NCI-H1436 (cell line): ENCODE measurements at places on chromosomes 6 and 20.
A peak's percentile ranks its signal among the peaks of the same experiment; 100 is the strongest.

- DNase-seq = no peak
Measured at GRCh38 chr6:17971128-17972073, 16.0 kb downstream of the KIF13A start.

- peak; percentile 67 for DNase-seq
Measured at GRCh38 chr6:31366693-31367470, 9.9 kb upstream of the HLA-B start.

DNA sequence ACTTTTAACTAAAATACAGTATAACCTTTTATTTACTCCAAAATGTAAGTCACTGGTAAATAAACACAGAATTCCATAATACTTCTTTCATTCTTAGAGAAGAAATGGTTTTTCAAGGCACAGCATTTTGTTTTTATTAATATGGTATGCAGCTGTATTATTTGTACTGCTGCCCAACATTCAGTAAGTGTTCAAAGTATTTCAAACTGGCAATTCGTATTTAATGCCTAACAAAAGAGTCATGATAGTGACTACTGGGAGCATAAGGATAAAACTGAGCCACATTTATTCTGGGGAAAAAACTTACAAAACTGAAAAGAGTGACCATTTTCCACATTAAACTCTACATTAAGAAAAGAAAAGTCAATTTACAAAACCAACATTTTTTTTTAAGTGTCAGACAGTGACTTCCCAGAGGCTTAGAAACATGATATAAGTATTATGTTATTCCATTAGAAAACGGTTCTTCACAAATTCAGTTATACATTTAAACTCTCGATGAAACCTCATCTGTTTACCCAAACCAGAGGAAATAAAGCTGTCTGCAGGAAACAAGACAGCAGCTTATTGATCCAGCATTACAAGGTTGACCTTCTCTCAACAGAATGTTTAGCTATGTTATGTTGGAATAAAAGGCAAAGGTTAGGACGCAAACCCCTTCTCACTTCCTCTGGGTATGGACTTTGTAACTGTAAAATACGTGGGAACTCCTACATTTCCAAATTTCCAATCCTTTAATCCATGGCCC is 24.3 kb downstream of the EPB41L2 start:
- no peak for DNase-seq

GRCh38 chr6:132969196-132969595 is 154.8 kb downstream of the RPS12 start:
- no peak for DNase-seq

DNA sequence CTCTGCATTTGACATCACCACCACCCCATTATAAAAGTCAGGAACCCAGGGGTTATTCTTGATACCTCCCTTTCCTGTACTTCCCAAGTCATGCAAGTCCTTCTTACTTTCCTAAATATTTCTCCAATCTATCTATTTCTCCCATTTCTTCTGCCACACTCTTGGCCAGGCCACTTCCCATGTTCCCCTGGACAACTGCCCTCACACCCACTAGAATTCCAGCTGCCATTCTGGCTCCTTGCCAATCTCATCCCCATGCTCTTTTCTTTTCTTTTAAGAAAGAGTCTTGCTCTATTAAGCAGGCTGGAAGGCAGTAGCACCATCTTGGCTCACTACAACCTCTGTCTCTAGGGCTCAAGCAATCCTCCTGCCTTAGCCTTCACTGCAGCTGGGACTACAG is 15.2 kb downstream of the DEFB132 start:
- DNase-seq = no peak

GRCh38 chr6:35485402-35485877 is 11.4 kb downstream of the TEAD3 start:
- no peak for DNase-seq

DNA sequence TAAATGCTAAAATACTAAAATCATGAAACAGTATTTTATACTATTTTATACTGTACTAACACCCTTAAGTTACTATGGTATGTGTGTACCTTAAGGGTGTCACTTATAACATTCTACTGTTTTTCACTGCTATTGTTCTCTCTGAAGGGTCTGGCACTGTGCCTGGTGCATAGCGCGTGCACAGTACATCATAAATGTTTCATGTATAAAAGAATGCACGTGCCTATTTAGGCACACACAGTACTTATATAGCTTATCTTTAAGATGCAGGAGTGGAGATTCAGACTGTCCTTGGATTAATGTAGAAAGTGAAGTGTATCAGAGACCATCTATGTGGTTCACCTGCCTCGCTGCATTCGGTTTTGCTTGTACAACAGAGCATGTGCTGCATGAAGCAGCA is 64.0 kb upstream of the SGK1 start:
- peak; percentile 38 for DNase-seq

DNA sequence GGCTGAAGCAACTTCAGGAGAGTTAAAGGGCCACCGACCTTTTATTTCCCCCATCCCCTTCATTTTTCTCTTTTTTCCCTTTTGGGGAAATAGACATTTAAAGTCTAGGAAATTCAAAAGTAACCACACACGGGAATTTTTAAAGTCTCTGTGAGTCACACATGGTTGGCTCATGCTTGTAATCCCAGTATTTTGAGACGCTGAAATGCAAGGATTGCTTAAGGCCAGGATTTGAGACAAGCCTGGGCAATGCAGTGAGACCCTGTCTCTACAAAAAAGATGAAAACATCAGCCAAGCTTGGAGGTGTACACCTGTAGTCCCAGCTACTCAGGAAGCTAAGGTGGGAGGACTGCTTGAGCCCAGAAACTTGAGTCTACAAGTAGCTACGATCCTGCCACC is 34.2 kb downstream of the KATNA1 start:
- no peak for DNase-seq

DNA sequence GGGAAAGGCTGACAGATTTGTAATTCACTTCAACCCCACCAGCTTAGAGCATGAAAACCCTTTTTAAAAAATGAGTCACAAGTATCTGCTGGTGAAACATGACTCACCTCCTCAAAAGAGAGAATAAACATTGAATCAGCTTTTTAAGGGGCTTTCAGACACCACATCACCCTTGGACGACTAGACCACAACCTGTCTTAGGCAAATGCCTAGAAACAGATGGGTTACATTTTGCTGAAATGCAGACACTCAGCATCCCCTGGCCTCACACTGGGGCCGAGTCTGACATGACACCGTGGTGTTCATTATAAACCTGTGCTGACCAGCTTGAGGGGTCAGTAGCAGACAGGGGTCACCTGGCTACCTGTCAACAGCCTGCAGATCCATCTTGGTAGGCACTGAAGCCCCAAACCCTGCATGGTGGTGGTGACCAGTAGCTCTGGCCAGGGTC is 175.3 kb upstream of the CST7 start:
- DNase-seq = no peak

DNA sequence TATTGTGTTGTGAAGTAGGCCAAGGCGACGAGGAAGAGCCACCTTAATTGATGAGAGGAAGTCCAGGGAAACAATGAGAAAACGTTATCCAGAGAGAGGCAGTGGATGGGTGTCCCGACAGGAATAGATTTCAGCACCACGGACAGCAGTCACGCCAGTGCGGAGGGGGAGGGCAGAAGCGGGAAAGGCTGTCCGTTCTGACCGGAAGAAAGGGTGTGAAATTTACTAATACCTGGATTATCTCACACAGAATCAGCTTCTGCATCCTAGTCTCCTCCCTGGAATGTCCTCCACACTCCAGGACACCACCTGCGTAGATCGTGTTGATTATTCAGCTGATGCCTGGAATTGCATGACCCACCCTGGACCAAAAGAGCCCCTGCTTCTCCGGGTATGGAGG is 7.4 kb upstream of the BPIFA3 start:
- DNase-seq = no peak

GRCh38 chr6:21033575-21034026 is 499.3 kb downstream of the CDKAL1 start:
- no peak for DNase-seq

DNA sequence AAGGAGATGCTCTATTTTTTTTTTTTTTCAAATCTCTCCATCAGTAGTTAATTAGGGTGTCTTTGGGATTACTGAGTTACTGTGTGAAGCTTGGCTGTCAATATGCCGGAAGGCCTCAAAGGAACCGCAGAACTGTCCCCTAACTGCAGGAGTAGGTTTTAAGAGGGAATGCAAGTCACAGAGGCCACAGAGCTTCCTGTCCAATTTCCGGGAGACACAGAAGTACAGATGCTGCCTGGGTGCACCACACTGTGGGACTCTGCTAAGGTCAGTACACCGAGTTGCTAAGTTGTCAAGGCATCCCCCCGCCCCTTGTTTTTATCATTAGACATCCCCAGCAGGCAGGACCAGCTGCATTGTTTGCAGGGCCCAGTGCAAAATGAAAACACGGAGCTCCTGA is 120.2 kb upstream of the RAB32 start:
- DNase-seq = no peak

DNA sequence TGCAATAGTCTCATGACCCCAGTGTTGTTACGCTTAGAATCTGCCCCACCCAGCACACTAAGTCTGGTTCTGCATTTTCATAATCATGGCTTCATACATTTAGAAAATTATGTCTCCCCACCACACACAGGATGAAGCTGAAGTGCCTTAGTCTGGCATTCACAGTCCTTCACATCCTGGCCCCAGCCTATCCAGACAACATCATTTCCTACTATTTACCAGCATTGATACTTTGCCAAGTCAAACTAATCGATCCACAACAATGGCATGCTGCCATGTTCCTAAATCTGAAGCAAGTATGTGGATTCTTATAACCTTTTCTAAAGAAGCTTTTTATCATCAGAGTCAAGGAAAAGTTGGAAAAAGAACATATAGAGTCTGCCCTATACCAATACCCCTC is 132.4 kb upstream of the FBXL4 start:
- no peak for DNase-seq

- no peak for DNase-seq
Measured at GRCh38 chr6:40852779-40853373, 186.1 kb downstream of the UNC5CL start.

GRCh38 chr6:143119260-143119659 is 58.6 kb downstream of the AIG1 start:
- no peak for DNase-seq

DNA sequence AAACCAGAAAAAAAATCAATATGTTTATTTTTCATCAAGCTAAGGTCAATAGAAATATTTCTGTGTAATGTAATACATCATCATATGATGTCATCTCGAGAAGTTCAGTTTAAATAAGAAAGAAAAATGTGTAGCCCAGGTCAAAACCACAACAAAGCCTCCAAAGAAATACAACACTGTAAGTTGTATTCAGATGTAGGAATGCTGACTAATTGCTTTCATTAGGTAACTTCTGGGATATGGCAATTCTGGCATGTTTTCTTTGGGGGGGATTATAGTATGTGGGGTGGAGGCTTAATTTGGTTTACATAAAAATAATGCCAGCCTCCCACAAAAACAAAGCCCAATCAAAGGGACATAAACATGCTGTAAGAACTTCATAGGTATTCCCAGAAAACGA is 881.8 kb upstream of the CITED2 start:
- no peak for DNase-seq

DNA sequence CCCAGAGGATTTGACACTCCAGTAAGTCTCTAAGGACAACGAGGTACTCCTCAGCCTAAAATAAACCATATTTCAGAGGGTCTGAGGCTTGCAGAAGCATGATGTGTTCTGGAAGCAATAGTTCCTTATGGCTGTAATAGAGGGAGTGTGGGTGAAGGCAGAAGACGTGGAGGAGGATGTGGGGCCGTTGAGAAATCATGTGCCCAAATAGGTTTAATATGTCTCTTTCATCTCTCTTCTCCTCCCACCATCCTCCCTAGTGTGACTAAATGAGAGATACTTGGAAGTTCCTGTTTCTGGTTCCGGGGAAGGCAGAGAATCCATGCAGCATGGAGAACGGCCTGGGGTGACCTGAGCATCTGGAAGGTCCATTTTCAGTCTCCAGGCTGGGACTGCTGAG is 174.0 kb upstream of the RSPO3 start:
- no peak for DNase-seq

- no peak for DNase-seq
Measured at GRCh38 chr20:24160563-24161281, 172.1 kb upstream of the GGTLC1 start.

GRCh38 chr6:24818346-24818745 is 19.6 kb upstream of the ARMH2 start:
- no peak for DNase-seq

- no peak for DNase-seq
Measured at GRCh38 chr6:6730831-6731230, 142.3 kb downstream of the LY86 start.

- peak; percentile 55 for DNase-seq
Measured at GRCh38 chr20:39049684-39050554, 87.8 kb downstream of the DHX35 start.
